ENCODE measurements at places on chromosomes 11 and 22. TPM values are rescaled to one million over a fixed set of nuclear protein-coding genes. Genes with fewer than 3 reads are reported as not detected.
A peak's percentile ranks its signal among the peaks of the same experiment; 100 is the strongest.

DNA sequence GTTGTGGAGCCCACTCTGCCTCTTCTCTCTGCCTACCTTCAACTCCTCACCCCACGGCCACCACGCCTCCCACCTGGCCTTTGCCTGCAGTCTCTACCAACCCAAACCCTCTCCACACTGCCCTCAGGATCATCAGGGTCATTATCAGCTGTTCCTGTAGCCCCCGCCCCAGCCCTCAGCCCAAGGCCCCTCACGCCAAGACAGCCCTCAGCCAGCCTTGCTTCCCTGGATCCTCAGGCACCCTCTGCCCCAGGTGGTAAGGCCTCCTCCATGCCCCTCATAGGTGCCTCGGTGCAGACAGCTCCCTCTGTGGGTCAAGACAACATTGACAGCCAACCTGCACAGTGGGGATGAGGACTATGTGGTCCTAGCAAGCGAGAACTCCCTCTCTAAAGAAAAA, 1.7 kb downstream of the SBF1 start:
- peak; percentile 88 for DNase-seq

GRCh38 chr22:44463151-44463550, 34.9 kb downstream of the RTL6 start:
- no peak for DNase-seq

The BRMS1 gene
- total RNA-seq = 32.0 TPM

The RBMXL2 gene
- total RNA-seq = not detected

- DNase-seq = no peak
Measured at GRCh38 chr11:76770642-76771445, 12.3 kb upstream of the TSKU start.

GRCh38 chr11:76209375-76209972, 3.2 kb upstream of the WNT11 start:
- DNase-seq = no peak

- DNase-seq = no peak
Measured at GRCh38 chr11:83549984-83550667, 264.0 kb upstream of the CCDC90B start.

- peak; percentile 96 for DNase-seq
Measured at GRCh38 chr11:67648796-67649613, 1.5 kb downstream of the ACY3 start.

The AMPD3 gene
- 12.5 TPM for total RNA-seq

DNA sequence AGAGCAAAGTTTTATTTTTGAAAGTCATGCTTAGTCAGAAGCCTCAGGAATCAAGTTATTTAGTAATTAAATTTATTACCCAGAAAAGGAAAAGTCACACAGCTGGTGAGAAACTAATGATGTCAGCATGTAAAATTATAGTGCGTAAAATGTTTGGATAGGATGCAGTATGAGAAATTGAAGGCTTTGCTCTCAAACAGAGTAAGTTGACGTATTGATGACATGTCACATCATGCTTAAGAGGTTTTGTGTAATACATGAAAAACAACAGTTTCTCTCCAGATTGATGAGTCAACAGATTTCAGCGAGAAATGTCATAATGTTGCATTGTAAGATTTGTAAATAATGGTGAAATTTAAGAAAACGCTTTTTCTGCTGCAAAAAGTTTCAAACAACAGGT, 769.8 kb downstream of the METTL15 start:
- DNase-seq = no peak

DNA sequence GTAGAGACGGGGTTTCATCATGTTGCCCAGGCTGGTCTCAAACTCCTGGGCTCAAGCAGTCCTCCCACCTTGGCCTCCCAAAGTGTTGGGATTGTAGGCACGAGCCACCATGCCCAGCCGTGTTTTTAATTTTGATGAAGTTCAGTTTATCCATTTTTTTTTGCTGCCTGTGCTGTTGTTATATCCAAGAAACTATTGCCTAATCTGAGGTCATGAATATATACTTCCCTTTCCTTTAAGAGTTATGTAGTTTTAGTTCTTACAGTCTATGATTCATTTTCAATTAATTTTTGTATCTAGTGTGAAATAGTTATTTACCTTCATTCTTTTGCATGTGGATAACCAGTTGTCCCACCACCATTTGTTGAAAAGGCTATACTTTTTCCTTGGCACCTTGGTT, 50.3 kb upstream of the SORL1-AS1 start:
- DNase-seq = no peak

GRCh38 chr11:61911128-61911700, 6.2 kb downstream of the RAB3IL1 start:
- DNase-seq = no peak

DNA sequence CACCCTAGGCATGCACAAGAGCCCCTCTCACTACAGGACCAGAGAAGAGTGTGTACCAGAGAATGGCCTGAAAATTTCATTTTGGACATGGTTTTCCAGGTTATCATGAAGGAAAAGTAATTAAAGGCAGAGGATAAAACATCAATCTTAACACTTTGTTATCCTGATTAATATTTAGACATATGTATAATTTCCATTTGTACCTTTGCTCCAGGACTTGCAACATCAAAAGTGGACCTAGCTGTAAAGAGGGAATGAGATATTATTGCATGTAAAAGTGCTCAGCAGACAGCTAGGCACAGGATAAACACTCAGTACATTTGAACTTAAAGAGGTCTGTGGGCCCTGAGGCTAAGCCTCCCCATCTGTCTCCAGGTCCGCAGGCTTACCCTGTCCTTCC, 2.0 kb upstream of the SCN4B start:
- no peak for DNase-seq

The CNTF gene
- 0.76 TPM for total RNA-seq

- no peak for DNase-seq
Measured at GRCh38 chr11:118226781-118227180, 2.0 kb upstream of the JAML start.
